IPS DF 19.7 (cell line): ENCODE measurements at places on chromosomes 7 and 10.

GRCh38 chr10:91740353-91740924, 57.8 kb upstream of the TNKS2 start:
- DNase-seq = no peak

DNA sequence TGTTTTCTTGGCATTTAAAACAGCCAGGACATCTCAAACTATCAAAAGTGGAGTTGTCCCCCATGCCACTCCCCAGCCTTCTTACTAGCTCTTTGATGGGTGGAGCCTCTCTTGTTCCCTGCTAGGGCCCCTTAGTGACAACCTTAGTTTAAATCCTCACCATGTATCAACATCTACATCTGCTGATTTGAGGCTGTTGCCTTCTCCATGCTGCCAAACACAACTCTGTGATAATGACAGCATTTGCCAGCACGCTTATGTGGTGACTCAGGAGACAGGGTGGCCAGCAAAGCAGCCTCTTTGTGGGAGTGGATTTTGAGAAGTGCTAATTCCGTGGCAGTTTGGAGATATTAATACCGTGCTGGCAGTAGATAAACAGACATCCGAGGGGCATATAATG, 145.4 kb downstream of the LRRC4 start:
- no peak for DNase-seq

DNA sequence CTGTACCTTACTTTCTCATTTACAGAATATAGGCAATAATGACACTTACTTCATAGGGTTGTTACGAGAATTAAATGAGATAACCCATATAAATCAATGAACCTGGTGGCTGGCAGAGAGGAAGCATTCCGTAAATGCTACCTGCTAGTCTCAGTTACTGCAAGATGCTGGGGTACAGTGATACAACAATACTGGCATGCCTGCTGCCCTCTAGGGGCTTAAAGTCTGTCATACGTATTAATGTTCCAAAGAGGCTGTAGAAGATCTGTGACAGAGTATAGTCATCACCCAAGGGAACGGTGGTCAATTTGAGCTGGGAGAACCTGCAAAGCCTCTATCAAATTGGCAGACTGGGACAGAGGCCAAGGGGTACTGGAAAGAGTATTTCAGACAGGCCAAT, 421.5 kb downstream of the GPAM start:
- DNase-seq = no peak

DNA sequence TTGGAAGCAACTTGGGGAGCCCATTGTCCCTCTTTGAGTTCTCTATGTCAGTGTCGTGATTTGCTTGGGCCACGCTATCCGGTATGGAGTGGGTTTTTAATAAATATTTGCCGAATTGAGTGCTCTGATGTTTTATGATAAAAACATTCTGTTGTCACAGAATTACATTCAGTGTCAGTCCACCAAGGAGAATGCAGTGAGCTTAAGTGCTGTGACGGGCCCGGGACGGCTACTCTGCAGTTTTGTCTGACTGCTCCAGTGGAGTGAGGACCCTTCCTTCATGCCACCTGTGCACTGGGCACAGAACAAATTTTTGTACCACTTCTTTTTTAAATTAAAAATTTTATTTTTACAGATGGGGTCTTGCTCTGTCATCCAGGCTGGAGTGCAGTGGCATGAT, 76.0 kb downstream of the CARD11 start:
- DNase-seq = no peak

- no peak for DNase-seq
These were observed 26.3 kb downstream of the FAM107B start for GRCh38 chr10:14748441-14748840.

GRCh38 chr10:76230921-76231285, 799.5 kb downstream of the LRMDA start:
- DNase-seq = no peak

DNA sequence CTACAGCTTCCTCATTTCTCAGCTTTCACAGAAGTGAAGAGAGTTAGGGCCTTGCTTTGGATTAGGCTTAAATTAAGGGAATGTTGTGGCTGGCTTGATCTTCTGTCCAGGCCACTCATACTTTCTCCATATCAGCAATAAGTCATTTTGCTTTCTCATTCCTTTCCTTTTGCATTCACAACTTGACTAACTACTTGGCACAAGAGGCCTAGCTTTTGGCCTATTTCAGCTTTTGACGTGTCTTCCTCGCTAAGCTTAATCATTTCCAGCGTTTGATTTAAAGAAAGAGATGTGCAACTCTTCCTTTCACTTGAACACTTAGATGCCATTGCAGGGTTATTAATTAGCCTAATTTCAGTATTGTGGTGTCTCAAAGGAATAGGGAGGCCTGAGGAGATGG, 712.0 kb downstream of the INHBA start:
- no peak for DNase-seq

- no peak for DNase-seq
These were observed 240.7 kb upstream of the PFKP start for GRCh38 chr10:2826675-2827074.

- DNase-seq = no peak
These were observed 660 bp downstream of the GALNT17 start for GRCh38 chr7:71132377-71133231.

DNA sequence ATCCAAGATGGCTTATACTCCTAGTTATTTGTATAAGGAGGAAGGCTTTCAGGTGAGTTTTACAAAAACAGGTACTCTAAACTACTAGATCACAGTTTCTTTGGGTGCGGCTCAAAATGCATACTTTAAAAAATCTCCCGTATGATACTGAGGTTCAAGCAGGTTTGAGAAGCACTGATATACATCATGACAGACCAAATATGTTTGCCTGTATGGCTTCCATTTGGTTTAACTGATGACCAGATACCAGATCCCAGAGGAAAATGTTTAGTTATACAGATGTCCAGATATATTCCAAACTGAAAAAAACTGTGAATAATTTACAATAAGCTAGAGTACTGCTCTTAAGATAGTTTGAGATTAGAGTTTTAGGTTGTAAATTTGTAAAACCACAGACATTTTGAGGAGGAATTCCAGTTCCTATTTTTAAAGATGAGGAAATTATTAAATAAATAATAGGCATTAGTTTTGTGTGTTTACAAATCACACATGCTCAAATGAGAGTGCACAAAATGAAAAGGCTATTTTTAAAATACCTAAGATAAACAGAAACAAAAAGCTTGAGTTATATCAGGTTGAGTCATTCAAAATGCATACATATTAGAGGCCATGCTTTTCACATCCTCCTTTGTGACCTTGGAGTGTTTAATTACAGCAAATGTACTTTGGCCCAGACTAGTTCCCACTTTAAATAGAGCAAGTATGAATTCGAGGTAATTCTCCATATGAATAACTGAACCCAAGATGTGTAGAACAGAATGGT, 60.5 kb downstream of the SEMA3C start:
- DNase-seq = no peak

- no peak for DNase-seq
These were observed 8.8 kb downstream of the CALD1 start for GRCh38 chr7:134788191-134788590.
